ENCODE measurements at places on chromosomes 1 and 21.

DNA sequence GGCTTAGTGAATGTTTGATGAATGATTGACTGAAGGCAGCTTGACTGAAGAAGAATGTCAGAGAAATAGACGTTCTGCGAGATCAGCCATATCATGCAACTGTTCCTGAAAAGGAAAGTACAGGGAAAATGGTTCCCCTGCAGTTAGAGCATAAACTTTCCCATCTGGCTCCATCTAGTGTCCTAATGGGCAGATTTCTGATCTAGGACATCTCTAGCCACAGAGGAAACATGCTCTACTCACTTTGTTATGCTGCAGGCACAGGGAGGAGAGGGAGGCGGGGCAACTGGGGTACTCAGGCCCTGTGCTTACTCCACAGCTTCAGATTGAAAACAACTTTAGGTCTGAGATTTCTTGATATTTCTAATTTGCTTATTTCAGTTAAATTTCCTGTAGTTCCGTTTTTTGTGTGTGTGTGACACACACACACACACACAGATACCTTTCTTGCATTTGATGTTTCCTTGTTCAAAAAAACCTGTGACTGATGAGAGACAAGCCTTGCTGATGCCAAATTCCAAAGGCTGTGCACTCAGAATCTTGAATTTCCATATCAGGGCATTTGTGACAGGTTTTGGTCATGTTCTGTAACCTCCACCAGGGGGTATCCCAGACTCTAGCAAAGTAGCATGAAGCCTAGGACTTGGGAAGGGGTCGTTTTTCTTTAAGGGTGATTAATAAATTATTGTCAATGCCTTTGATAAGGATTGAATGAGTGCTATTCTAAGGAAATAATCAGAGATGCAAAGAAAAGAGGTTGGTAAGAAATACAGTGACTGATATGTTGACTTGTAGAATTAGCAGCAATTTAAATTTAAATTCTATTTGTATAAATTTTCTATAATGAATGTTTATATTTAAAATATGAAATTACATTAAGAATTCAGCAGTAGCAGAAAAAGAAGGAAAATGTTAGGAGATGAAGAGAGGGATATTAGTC is 139.7 kb upstream of the BEND5 start:
- no peak for DNase-seq

- DNase-seq: no peak
These were observed 22.1 kb upstream of the SPATC1L start for GRCh38 chr21:46206163-46207005.

- no peak for DNase-seq
These were observed 44.2 kb downstream of the PRDM16 start for GRCh38 chr1:3113047-3113740.

GRCh38 chr1:18240906-18241305 is 133.3 kb downstream of the IGSF21 start:
- DNase-seq: no peak

DNA sequence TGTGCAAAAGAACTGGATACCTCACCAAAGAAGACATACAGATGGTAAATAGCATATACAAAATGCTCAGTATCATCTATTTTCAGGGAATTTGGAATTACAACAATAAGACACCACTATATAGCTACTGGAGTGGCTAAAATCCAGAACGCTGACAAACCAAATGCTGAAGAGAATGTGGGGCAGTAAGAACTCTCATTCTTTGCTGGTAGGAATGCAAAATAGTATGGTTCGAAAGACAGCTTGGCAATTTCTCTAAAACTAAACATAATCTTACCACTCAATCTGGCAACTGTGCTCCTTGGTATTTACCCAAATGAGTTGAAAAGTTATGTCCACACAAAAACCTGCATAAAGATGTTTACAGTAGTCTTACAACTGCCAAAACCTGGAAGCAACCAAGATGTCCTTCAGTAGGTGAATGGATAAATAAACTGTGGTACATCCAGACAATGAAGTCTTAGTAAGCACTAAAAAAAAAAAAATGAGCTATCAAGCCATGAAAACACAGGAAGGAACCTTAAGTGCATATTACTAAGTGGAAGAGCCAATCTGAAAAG is 26.5 kb downstream of the TARBP1 start:
- DNase-seq: no peak

DNA sequence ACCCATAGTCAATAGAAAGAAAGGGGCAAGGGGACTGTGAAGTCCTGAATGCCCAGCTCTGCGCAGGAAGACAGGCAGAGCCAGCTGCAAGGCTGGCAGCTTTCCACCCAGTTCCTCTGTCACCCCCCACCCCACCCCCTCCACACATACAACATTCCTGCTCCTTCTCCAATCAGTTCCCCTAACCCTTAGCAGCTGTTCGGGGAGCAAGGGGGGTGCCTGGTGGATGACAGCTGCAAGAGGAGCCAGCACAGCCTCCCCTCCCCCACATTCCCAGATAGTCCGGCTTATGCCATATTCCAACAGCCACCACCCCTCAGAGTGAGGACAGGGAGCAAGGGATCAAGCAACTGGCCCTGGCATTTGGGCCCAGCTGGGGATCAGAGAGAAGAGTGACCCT is 9.7 kb downstream of the ARHGEF2 start:
- no peak for DNase-seq

DNA sequence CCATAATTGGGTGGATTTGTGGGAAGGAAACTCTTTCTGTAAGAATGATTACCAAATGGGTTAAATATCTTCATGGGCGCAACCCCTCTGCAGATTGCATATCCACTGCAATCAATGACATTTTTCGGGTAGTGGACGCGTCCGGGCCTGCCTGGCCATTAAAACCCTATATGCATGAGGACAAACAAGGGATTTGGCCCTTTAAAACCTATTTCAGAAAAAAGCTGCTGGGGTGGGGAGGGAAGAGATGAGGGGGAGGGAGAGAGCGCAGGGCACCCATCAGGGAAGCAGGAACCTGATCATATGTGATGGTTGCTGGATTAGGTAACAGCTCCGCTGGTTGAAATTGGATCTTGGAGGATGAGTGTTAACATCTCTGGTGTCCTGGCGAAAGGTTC is 228.8 kb downstream of the PBX1 start:
- DNase-seq: no peak

DNA sequence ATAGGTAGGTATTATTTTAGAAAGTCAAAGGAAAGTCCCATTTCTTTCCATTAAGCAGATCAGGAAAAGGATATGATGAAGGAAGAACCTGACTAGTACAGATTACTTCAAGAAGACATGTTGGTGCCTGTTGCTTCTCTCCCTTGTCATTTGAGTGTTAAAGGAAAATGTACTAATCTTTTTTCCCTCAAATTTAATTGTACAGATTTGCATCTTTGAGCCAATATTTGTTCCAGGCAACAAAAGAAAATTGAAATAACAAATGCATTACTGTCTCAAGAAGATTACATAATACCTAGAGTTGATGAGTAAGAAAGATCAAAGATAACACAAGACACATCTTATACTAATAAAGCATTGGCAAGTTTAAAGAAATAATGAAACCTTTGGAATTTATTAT is 566.9 kb upstream of the ZP4 start:
- no peak for DNase-seq

DNA sequence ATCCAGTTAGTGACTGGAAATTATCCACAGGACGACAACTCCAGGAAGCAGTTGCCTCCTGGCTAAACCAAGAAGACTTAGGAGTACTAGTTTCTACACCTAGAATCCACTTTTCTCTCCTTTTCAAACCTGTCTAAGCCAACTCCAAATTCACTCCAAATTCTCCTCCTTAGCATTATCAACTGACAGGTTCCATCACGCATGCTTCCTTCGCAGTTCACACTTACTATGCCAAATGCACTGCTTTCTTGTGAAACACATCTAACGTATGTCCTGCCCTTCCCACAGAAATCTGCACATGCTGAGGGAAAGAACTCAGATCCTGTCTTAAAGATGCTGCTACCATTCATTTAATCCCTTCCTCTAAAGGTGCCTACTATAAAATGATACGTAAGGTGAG is 225.9 kb downstream of the RERE start:
- DNase-seq: no peak

DNA sequence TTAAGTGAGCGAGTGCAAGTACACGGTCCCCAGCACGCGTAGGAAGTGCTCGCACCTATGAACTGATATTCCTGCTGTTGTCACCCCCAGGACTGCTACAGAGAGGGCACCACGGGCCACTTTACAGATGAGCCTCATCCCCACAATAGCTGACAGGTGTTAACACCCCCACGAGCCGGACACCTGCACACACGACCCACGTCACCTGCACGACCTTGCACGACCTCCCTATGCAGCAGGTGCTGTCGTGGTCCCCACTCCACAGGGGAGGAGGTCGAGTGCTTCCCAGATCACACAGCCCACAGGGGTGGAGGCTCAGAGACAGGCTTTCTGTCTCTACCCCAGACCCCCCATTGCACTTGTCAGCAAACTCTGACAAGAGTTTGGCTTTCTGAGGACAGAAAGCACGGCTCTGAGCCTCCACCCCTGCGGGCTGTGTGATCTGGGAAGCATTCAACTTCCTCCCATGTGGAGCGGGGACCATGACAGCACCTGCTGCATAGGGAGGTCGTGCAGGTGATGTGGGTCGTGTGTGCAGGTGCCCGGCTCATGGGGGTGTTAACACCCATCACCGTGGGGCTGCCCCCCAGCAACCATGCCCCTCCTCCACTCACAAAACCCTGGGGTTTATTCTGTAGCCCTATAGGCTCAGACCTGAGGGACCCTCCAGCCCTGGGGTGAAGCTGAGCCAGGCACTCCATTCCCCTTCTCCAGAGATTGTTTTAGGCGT is 80.8 kb downstream of the MATN1 start:
- no peak for DNase-seq
